ENCODE measurements at places on chromosomes 12 and 14. TPM values are rescaled to one million over a fixed set of nuclear protein-coding genes. Genes with fewer than 3 reads are reported as not detected.

CFAP54 gene
- 4.4 TPM for polyA plus RNA-seq

ASPG gene
- 12.3 TPM for polyA plus RNA-seq

SYT1 gene
- polyA plus RNA-seq, result 21.7 TPM

SLC8B1 gene
- polyA plus RNA-seq, result 13.2 TPM

KHNYN gene
- polyA plus RNA-seq, result 50.5 TPM

ZNF385A gene
- polyA plus RNA-seq, result 10.8 TPM

KIF26A gene
- 6.4 TPM for polyA plus RNA-seq

BDKRB1 gene
- 0.52 TPM for polyA plus RNA-seq

TMPRSS12 gene
- polyA plus RNA-seq, result 0.13 TPM

TSPAN9 gene
- 79.9 TPM for polyA plus RNA-seq

IFNG-AS1 gene
- 0.28 TPM for polyA plus RNA-seq

CELA1 gene
- polyA plus RNA-seq, result not detected

TMEM233 gene
- polyA plus RNA-seq, result 1.7 TPM

GLT8D2 gene
- polyA plus RNA-seq, result 11.0 TPM
